ENCODE measurements at places on chromosomes 2 and 18.

DNA sequence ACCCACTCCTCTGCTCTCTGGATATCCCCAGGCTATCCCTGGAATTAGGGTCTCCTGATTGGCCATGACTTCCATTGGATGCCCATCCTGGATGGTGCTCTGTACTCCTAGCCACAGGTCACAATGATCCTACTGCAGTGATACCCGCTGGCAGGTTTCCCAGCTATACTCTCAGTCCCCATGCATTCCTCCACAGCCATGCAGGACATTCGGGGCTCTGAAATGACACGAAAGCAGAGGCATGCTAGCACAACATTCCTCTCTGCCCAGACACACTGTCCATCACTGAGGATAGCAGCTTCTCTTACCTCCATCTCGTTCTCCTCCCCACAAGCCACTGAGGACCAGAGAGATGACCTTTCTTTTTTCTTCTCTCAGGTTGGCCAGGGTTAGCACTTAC lies 51.7 kb upstream of the SPATS2L start:
- DNase-seq, result no peak

DNA sequence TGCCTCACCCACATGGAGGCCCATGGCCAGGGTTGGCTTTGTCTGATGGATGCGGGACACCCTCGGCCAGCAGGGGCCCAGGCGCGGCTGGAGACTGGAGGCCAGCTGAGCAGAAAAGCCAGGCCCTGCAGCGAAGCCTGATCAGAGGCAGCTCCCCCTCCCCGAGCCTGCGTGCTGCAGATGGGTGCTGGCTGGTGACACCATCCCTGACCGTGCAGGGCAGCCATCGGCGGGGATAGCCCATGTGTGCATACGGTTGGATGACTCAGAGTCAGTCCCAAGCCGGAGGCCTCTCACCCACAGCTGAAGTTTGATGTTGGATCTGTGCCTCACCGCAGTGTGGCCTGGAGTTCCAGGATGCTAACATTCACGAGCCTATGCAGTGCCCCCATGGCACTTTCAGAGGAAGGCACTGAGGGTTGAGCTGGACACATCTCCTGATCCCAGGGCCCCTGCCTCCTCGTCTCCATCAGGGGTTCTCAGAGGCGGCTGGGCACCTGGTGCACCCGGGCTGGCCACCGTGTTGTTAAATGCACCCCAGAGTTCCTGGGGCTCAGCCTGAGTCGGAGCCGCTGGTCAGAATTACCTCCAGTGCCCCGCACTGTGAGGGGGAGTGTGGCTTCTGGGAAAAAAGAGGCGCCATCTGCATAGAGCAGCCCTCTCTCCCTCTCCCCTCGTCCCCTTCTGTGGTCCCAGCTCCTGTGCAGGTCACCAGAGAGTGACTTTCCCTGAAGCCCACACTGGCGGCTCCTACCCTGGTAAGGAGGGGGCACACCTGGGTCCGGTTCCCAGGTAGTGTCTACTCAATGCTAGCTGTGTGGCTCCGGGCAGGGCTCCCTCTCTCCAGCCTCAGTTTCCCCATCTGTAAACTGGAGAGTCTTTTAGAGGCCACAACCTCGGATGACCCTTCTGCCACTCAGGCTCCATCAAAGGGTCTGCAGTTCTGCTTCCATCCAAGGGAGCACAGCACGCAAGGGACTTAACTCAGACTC lies 19.4 kb upstream of the KIF1A start:
- no peak for DNase-seq

DNA sequence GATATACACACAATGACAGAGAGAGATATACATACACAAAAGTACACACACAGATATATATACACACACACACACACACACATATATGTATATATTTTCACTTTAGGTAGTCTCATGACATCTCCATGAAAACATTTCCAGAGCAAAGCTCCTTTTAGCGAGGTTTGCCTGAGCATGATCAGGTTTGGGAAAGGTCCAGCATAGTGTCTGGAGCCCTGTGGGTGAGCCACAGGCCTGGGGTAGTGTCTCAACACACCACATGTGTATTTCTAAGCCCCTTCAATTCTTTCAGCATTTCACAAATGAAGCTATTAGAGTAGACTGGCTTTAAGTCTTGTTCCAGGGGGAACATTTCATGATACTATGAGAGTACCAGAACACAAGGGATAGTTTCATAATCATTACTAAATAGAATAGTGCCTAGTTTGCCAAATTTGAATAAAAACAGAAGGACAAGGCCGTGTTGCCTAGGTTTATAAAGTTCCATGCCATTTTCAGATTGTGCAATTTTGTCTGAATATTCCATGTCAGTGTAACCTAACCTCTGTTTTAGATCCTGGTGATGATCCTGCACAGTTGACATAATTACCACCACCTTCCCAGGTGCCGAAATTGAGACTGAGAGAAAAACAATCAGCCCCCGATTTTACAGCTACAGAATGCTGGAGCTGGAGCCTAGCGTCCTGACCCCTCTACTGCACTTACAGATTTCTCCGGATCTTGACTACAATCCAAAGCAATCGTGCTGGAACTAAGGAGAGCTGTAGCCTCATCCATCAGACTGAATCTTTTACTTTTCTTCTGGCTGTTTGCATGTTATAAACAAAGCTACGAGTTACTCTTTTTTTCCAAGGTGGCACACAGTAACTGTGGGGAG lies 332.7 kb downstream of the CYRIA start:
- no peak for DNase-seq

DNA sequence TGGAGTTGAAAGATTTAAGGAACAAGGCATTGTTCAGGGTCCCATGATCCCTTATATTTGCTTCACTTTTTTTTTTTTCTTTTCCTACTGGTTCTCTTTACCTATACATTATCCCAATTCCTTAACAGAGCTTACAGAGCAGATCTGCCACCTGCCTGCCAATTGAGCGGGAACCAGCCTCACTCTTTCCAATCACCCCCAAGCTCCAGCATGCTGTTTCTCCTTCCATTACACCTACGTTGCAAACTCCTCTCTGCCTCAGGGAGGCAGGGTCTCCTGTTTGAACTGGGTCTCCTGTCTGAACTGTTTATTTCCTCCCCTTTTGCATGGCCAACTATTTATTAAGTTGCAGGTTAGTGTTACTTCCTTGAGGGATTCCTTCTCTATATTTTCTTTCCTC lies 77.2 kb upstream of the SLC38A11 start:
- no peak for DNase-seq

- no peak for DNase-seq
Measured at GRCh38 chr2:159714247-159714930, 2.1 kb downstream of the MARCHF7 start.

DNA sequence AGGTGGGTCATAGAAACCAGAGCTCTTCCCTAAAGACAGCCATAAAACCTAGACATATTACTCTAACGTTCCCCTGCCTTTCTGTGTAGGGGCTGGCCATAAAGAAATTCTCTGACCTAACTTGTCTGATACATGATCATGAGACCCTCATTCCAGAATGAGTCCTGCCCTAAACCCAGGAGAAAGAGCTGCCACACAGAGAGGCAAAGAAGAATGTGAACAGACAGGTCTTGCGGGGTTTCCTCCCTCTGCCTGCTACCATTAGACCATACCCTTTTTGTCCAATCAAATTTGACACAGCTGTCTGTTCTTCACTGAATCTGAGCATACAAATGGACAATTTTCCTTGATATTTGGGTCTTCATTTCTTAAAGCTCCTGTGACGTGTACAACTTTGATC lies 198.8 kb upstream of the LHCGR start:
- no peak for DNase-seq

DNA sequence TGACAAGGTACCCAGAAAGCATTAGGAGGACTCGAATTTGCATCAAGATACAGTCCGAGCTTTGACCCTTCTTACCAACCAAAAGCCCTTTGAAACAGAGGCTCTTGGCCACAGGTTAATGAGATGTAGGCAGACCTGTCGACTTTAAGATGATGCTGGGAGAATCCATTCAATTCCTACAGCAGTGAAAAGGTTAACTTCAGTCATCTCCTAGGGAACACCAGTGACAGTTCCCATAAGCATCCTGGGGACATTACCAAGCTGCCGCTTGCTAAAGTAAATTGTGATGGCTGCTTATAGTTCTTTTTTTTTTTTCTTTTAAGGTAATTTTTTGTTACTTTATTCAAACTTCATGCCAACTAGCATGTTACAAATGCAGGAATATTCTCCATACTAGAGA lies 379.3 kb downstream of the SOX11 start:
- DNase-seq, result no peak

DNA sequence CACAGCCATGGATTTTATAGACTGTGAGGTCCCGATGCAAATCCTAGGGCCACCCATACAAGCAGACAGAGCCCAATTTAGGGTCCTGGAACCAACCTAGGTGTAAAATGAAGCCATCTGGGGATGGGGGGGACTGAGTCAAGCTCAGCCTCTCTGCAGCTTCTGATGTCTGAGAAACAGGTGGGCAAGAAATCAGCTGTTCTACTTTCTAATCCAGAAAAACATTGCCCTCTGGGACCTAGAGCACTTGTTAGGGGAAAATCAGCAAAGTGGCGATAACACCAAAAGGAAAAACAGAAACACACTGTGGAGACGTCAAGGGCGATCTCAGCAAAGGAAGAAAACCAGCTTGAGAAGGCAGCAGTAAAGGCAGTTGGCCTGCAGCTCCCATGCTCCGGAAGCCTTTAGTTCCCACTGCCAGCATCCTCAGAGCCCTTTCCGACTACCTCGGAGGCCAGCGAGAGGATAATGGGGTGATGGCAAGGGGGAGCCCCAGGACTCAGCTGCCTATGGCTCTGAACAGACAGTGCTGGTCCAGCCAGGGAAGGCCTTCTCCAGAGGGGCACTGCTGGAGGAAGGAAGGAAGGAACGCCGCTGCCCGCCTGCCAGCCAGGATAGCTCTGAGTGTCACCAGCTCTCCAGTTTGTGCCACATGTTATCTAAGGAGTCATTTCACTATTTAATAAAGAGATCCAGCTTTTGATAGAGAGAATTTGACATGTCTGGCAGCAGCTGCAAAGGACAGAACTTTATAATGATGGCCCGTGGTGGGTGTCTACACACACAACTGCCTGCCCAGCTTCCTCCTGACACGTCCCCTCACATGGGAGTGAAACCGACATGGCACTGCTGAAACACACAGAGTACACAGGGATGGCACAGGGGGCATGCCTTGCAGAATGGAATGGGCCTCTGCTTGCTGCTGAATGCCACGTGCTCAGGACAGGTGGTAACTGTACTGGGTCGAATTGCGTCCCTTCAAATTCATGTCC lies 37.7 kb downstream of the HS1BP3 start:
- DNase-seq, result no peak

GRCh38 chr2:3951131-3951954 lies 248.0 kb downstream of the DCDC2C start:
- DNase-seq, result no peak

- no peak for DNase-seq
Measured at GRCh38 chr2:13002536-13003331, 286.0 kb downstream of the TRIB2 start.

GRCh38 chr2:7899241-7899640 lies 782.6 kb upstream of the ID2 start:
- DNase-seq, result no peak

DNA sequence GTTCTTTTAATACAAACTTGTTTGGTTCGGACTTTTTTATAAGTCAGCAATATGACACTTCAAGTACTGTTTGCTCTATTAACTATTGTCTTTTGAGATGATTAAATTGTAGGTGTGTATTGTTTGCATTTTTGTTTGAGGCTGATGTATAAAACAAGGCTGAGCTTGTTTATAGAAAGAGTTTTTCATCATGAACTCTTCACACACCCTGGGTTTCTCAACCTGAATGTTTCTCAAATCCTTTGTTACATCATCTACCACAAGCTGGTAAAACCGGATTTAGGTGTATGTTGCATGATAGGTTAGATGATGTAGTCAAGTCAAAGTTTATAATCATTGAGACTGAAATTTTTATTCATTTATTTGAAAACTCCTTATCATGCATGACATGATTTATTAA lies 335.2 kb upstream of the LRATD1 start:
- no peak for DNase-seq

DNA sequence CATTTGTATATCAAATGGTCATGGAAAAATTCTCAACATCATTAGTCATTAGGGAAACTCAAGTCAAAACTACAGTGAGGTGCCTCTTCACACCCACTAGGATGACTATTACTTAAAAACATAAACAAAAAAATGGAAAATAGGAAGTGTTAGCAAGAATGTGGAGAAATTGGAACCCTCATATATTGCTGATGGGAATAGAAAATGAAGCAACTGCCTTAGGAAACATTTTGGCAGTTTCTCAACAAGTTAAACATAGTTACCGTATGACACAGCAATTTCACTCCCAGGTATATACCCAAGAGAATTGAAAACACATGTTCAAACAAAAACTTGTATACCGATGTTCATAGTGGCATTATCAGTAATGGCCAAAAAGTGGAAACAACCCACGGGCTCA lies 18.1 kb upstream of the CYP26B1 start:
- DNase-seq, result no peak

GRCh38 chr2:196176142-196176738 lies 4.9 kb upstream of the STK17B start:
- DNase-seq, result peak; percentile 72

GRCh38 chr2:20638646-20639430 lies 12.1 kb downstream of the HS1BP3 start:
- no peak for DNase-seq

- DNase-seq, result no peak
Measured at GRCh38 chr2:158214431-158214830, 112.8 kb downstream of the UPP2 start.

- DNase-seq, result no peak
Measured at GRCh38 chr2:11938196-11938595, 191.8 kb downstream of the LPIN1 start.

DNA sequence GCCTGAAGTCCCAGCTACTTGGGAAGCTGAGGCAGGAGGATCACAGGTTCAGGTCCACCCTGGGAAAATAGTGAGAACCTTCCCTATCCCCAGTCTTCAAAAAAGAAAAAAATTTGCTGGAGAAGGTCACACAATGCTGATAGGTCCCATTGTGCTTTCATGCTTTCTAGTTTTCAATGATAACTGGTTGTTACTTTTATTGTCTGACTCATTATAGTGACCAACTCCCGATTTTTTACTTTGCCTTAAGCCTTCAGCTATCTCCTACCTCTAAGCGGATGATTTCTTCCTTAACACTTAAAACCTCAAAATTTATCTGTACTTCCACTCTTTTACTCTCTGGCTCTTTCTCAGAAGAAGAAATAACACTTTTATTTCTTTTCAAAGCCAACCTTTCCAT lies 17.3 kb downstream of the MSH2 start:
- no peak for DNase-seq

- no peak for DNase-seq
Measured at GRCh38 chr18:11167778-11168177, 18.4 kb upstream of the PIEZO2 start.

GRCh38 chr2:190887089-190887488 lies 6.5 kb downstream of the GLS start:
- DNase-seq, result no peak

- no peak for DNase-seq
Measured at GRCh38 chr2:6423157-6423556, 442.6 kb downstream of the CMPK2 start.

DNA sequence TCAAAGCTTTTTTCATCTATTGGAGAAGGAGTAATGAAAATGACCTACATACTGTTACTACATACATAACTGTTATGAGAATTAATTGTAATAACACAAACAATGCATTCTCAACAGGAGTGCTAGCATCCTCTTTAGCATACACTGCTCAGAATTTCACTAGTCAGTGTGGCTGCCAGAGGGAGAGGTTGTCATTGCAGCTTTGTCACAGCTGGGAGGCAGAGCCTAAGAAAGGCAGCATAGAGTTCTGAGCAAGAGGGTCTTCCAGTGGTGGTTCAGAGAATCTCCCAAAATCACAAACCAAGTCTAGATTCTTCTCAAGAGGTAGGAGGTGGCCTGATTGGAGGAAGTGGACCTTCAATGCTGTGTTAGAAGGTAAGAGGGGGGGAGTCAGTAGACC lies 286.7 kb upstream of the CYRIA start:
- no peak for DNase-seq

All from stimulated activated CD4-positive, alpha-beta T cell treated with anti-CD3 and anti-CD28 coated beads, TNF-alpha, amount 100 ng/mL, for 1 hour (primary cell).